ENCODE measurements at places on chromosomes 2 and 18. TPM values are rescaled to one million over a fixed set of nuclear protein-coding genes. Genes with fewer than 3 reads are reported as not detected.
A peak's percentile ranks its signal among the peaks of the same experiment; 100 is the strongest.

Gene HOXD11
- 0.88 TPM for total RNA-seq

Gene EFR3B
- not detected for total RNA-seq

Gene HOXD12
- not detected for total RNA-seq

Gene MRPS9
- 12.3 TPM for total RNA-seq

Gene GALNT5
- total RNA-seq, result not detected

- no peak overlapping the region for H3K4me3 ChIP-seq
- H3K36me3 ChIP-seq, result no peaks in the 10 kb centered on the region
- no peak for DNase-seq
- H3K27ac ChIP-seq, result no peak overlapping the region
Measured at GRCh38 chr2:180196419-180196977, 189.4 kb upstream of the CWC22 start.

DNA sequence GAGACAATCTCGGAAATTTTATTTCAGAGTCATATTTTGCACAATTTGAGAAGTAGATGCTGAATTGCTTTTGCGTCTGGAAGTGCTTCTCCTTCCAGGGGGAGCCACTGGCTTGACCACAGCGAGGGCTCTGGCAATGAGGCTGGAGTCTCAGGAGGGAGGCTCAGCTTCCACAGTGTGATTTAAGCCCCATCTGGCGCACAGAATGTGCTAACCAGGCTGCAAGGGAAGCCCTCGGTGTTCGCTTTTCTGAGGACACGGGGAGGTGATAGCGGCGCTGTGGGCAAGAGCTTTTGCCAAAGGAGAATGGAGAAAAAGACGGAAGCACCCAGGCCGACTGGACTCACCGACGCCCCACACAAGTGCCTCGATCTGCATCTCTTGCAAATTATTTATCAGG lies 52.4 kb downstream of the ADI1 start:
- no peak overlapping the region for H3K4me3 ChIP-seq
- H3K36me3 ChIP-seq, result no peaks in the 10 kb centered on the region
- H3K4me1 ChIP-seq, result peaks cover 7% of the 10 kb centered on the region
- no peaks in the 10 kb centered on the region for H3K27me3 ChIP-seq

- no peaks in the 10 kb centered on the region for H3K4me1 ChIP-seq
- no peaks in the 10 kb centered on the region for H3K27me3 ChIP-seq
- no peak overlapping the region for H3K4me3 ChIP-seq
- H3K27ac ChIP-seq, result no peak overlapping the region
- no peak for DNase-seq
Measured at GRCh38 chr2:151878655-151879563, 50.7 kb upstream of the ARL5A start.

DNA sequence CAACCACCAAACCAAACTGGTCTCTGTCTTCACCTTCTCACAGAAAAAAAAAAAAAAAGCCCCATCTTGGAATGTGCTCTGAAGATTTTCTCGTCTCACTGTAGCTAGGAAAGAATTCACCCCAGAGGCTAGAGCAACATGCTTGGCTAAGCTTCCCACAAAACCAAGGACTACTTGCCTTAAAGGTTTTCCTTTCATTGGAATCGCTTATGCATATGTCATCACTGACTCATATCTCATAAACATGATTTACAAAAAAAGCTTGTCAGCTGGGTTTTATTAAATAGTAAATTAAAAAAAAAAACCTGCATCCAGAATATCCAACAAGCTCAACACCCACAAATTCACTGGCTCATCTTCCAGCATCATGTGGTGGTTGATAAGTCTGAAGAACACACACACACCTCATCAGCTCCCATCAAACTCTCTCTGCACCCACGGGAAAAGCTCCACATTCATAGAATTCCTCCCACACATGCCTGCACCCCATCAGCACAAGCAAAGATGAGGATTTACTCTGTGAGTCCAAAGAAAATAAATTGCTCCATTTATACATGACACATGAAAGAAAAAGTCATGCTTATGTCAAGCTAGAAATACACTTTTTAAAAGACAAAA lies 182.0 kb upstream of the TRIB2 start:
- peak; percentile 81 for DNase-seq
- no peaks in the 10 kb centered on the region for H3K4me1 ChIP-seq
- H3K27ac ChIP-seq, result peak overlapping the region; percentile 72
- H3K4me3 ChIP-seq, result no peak overlapping the region

GRCh38 chr2:58520903-58521302 lies 279.8 kb upstream of the FANCL start:
- H3K27ac ChIP-seq, result no peak overlapping the region
- no peaks in the 10 kb centered on the region for H3K4me1 ChIP-seq
- no peak for DNase-seq
- no peaks in the 10 kb centered on the region for H3K27me3 ChIP-seq
- no peaks in the 10 kb centered on the region for H3K36me3 ChIP-seq
- H3K4me3 ChIP-seq, result no peak overlapping the region

DNA sequence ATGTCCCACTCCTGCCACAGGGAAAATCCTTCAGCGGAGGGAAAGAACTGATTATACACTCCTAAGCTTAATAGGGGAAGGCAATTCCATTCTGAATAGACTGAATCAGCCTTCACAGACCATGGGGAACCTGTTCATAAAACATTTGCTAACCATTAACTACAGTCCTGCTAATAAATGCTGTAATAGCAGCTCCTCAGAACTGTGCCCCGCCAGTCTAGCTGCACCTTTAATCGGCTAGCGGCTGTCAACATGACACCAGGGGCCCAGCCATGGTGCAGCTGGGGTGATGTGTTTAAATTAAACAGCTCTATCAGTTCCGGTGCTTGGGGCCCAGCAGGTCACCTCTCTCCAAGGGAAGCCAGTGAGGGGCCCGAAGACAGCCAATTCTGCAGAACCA lies 77.8 kb downstream of the GALNT14 start:
- no peak for DNase-seq
- H3K4me3 ChIP-seq, result no peak overlapping the region

DNA sequence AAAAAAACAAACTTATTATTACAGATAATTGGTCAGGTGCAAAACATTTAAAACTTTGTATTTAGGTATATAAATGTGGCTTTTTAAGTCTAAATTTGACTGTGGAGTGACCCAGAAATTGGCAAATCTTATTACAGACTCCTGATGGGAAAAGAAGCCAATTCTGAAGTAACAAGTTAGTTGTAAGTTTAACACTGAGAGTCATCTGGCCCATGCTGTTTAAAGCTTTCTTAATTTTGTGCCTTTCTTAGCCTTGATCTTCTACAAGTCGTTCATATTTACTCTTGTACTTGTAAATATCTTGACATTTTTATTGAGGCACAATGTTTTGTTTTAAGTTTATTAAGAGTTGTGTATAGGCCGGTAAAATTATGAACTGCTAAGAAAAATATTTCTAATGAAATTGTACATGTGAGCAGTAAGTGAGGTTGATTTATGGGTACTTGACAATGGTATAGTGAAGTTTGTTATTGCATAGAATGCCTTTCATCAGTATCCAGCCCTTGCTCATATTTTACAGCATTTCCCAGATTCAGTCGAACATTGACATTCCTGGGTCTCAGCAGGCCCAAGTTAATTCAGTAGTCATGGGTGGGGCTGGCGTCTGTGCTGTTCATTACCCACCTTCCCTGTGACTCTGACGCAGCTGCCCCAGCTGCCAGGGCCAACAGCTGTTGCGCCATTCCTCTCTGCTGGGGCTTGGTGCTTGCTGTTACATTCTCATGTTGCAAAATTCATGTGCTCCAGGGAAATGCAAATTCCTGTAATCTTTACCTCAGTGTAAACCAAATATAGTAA lies 121.4 kb downstream of the ZNF236 start:
- no peaks in the 10 kb centered on the region for H3K27me3 ChIP-seq
- no peak overlapping the region for H3K4me3 ChIP-seq
- peak; percentile 58 for DNase-seq
- H3K4me1 ChIP-seq, result no peaks in the 10 kb centered on the region
- no peak overlapping the region for H3K27ac ChIP-seq
- H3K36me3 ChIP-seq, result no peaks in the 10 kb centered on the region

DNA sequence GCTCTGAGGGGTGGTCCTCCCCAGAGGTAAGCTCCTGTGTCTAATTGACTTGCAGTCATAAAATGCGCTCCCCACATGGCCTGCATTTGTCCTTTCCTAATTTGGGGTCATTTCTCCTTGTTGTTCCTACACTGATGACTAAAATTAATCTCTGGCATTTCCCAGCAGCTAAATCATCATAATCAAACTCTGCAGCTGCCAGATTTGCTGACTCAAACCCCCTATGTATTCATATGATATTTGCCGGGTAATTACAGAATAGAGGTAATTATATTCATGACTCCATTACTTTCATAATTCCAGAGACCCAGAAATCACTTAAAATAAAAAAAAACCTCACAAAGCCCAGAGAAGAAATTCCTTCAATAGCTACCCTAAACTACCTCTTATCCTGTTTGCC lies 331.4 kb upstream of the KLHL29 start:
- no peak overlapping the region for H3K4me3 ChIP-seq
- no peaks in the 10 kb centered on the region for H3K4me1 ChIP-seq
- H3K27ac ChIP-seq, result no peak overlapping the region
- H3K36me3 ChIP-seq, result no peaks in the 10 kb centered on the region
- no peaks in the 10 kb centered on the region for H3K27me3 ChIP-seq
